ENCODE measurements at places on chromosomes 12 and 14.

DNA sequence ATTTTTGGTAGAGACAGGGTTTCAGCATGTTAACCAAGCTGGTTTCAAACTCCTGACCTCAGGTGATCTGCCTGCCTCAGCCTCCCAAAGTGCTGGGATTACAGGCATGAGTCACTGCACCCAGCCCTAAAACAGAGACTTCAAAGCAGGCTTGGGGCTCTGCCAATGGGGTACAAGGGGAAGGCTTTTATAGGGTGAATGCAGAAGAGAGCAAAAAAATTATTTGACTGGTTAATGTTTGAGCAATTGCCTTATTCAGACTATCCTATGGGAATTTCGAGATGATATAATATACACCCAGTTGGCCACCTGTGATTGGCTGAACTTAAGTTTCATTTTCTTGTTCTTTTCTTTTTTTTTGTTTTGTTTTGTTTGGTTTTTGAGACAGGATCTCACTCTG, 31.5 kb upstream of the ACTN1 start:
- DNase-seq = no peak

DNA sequence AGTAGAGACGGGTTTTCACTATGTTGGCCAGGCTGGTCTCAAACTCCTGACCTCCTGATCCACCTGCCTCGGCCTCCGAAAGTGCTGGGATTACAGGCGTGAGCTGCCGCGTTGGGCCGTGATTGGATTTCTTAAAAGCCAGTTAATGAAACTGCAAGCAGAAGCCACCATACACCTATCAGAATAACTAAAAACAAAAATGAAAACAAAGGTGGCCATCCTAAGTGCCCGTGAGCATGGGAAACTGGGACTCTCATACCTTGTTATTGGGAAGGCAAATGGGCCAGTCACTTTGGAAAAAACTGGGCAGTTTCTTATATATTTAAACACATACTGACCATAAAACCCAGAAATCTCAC, 7.7 kb upstream of the TCTN1 start:
- no peak for DNase-seq

GRCh38 chr12:13404631-13405473, 208.3 kb downstream of the EMP1 start:
- DNase-seq = no peak

GRCh38 chr14:70186900-70187451, 1.8 kb downstream of the SLC8A3 start:
- no peak for DNase-seq

- no peak for DNase-seq
Measured at GRCh38 chr14:47660158-47660557, 15.2 kb downstream of the MDGA2 start.

GRCh38 chr12:18551701-18552100, 186.1 kb downstream of the PLCZ1 start:
- no peak for DNase-seq

GRCh38 chr12:101859664-101860607, 17.4 kb upstream of the DRAM1 start:
- DNase-seq = no peak

DNA sequence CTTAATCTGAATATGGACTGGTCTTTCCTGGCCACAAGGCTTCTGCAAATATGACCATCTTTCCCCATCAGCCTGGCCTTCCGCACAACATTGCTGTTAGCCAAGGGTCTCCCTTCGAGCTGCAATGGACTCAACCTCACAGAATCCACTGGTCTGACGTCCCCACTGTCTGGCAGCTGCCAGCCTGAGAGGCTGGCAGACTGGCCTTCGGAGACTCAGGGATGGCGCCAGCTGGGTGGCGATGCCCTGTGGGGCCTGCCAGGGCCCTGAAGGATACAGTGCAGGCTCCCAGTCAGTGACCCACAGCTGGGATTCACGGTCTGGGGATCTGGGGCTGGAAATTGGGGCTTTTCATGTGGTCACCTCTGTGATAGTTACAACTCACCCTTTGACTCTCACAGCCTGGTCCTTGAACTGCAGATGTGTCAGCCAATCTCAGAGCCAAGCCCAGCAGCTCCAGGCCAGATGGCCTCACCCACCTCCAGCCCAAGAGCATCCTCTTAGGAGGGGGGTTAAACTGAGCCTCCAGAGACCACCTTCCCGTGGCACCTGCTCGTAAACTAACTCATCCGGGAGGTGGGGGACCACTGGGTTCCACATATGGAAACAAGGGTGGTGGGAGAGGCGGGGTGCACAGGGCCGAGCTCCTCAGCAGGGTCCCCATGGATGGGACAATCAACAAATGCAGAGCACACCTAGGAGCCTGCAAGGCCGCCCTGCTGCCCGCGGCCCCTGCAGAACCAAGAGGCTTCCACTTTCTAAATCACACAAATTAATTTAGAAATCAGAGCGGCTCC, 21.1 kb upstream of the C14orf180 start:
- no peak for DNase-seq

DNA sequence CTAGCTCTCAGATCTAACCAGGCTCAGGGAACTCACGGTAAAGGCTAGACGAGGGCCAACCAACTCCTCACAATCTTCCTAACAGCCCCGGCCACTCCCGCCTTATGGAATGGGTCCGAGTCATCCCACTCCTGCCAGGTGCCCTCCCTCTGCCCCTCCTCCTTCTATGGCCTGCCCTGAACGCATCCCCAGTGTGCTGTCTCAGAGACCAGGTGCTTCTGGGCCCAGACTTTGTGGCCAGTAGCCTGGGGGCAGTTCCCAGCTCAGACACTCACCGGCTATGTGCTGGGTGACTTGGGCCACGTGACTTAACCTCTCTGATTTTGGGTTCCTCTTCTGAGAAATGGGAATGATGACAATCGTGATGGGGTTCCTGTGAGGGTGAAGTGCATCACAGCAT, 22.5 kb downstream of the PAPLN start:
- no peak for DNase-seq

DNA sequence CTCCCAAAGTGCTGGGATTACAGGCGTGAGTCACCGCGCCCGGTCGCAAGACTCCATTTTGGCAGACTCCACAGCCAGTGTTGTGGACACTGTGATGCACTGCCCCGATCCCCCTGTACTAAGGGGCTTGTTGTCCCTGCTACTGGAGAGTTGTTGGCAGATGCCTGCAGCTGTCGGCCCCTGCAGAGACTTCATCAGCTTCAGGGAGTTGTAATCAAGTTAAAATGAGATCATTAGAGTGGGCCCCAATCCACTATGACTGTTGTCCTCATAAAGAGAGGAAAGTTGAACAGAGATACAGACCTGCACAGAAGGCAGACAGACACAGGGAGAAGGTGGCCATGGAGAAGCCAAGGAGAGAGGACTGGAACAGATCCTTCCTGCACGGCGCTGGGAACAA, 23.7 kb upstream of the TUBA1A start:
- no peak for DNase-seq

DNA sequence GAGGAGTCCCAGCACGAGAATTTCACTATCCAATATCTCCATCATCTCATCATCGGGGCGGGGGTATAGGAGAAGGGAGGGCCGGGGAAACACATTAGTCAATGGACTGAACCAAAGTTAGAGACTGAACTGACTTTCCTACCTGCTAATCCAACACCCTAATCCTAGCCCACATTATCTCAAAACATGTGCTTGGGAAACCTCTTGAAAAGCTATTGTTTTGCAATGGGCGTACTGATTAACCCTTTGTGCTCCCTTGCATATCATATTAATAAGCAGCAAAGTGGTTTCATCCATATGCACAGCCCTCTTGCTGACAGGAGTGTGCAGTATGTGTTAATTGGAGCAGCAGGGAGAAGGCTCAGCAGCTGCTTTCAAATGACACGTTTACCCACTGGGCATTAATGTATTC, 125.7 kb upstream of the GRIP1 start:
- no peak for DNase-seq

DNA sequence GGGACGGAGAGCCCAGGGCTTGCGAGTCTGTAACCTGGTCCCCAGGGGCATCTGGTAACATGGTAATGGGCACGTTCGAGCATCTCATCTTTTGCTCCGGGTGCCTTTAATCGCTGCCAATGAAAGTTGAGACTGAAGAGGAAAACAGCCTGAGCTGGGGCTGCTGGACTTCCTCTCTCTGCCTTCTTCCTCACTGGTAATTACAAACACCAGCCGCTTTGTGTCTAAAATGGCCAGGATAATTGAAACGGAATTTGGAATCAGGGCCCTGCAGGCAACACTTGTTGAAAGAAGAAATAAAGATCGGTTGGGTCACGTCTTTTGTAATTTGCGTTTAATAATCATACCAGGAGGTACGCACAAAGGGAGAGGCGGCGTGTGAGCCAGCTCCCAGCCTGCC, 51.5 kb upstream of the GPATCH2L start:
- DNase-seq = no peak

- DNase-seq = no peak
Measured at GRCh38 chr14:92414690-92415445, 91.9 kb downstream of the SLC24A4 start.

DNA sequence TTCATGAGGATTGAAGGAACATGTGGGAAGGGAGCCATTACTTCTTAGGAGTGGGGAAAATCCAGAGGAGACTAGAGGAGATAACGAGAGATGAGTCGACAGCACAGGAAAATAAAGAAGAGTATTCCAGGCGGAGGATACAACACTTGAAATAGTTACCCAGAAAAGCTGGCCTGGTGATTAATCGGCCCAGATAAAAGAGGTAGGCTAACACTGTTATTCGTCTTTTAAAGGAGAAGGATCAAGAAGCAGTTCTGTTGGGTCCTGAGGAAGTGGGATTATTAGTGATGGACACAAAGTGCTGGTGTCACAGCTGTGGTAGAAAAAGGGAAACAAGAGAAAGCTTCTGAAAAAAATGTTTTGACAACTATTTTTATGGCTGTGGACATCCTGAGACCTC, 425.3 kb downstream of the ZFP36L1 start:
- DNase-seq = no peak

DNA sequence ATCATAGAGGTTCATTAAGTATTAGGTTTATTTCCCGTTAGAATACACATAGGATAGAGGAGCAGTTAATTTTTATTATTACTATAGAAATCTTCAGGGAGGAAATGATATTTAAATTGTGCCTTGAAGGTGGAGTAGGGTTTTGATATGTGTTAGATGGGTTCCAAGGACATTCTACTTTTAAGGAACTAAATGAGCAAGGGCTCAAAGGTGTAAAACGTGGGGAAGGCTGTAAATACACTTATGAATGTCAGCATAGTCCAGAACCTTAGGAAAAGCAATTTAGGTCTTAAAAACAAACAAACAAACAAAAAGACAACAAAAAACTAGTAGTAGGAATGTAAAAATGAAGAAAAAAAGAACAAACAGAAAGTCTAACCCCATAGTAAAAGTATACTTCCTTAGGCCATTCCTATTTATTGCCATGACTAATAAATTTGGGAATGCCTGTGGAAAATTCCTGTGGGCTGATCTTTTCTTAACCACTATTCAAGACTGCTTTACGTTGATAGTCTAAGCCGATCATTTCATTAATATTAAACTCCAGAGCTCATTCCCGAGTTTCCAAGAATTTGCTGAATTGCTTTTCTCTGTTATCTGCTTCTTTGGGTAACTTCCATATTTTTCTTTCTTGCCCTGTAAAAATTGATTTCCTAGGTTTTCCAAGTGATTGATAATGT, 180.3 kb downstream of the RAD51B start:
- DNase-seq = no peak

GRCh38 chr12:100061814-100062213, 77.1 kb upstream of the ANKS1B start:
- DNase-seq = no peak

GRCh38 chr12:104551-105081, 38.0 kb downstream of the IQSEC3 start:
- DNase-seq = no peak

- peak; percentile 56 for DNase-seq
Measured at GRCh38 chr12:111529424-111530368, 69.4 kb downstream of the ATXN2 start.

GRCh38 chr12:46686267-46686942, 139.4 kb downstream of the SLC38A4 start:
- no peak for DNase-seq

GRCh38 chr14:69129264-69129880, 23.5 kb downstream of the DCAF5 start:
- peak; percentile 83 for DNase-seq

GRCh38 chr12:124727922-124728321, 135.7 kb downstream of the SCARB1 start:
- no peak for DNase-seq

GRCh38 chr12:110245369-110245772, 35.7 kb upstream of the ATP2A2 start:
- no peak for DNase-seq

- peak; percentile 72 for DNase-seq
Measured at GRCh38 chr12:5480218-5480937, 48.5 kb downstream of the NTF3 start.

GRCh38 chr12:21370845-21371449, 1.8 kb upstream of the IAPP start:
- DNase-seq = no peak

DNA sequence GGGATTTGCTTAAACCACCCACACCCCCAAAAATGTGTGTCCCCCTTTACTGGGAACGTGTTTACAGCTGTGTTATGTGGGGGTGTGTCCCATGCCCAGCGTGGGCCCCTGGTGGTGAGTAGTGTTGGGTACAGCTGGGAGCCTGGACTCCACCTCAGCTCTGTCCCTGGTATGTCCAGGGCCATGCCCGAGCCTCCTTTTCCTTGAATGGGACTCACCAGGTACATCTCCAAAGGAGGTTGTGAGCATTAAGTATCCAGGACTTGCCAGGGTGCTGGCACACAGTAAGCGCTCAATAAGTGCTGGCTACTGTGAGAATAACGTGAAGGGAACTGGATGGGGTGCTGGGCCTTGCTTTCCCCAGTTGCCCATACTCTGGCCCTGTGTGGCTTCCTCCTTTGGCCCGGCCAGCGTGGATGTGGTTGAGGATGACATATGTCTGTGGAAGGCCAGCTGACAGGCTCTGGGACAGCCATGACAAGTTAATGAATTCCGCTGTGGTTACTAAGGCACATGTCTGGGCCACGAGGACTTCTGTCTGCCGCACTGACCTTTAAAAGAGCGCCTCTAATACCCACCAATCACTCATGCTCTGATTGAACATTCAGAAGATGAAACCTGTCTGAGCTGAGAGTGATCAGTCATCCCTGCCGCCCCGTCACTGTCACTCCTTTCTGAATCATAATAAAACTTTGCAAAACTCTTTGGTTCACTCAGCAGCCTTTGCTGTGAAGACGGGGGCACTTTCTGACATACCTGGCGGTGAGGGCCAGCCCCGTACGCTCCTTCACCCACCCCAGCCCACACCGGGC, 74.7 kb downstream of the DIO3 start:
- DNase-seq = no peak

GRCh38 chr14:50773632-50774541, 57.1 kb downstream of the NIN start:
- DNase-seq = peak; percentile 55

All from neuronal stem cell (in vitro differentiated cells).